Urinary bladder (tissue), 4 donors: ENCODE measurements at places on chromosomes 3 and 15.
A peak's percentile ranks its signal among the peaks of the same experiment; 100 is the strongest.

DNA sequence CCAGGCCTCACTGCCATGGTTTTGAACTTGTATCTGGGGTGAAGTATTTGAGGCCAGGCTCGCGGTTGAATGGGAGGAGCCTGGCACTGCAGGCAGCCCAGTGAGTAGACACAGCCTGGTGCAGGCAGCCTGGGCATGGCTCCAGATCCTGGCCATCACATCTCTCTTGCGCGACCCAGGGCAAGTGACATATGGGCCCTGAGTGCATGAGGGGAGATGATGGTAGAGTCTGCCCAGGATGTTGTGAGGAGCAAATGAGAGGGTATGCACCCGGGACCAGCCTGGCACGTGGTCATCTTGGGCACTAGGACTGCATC is 103.5 kb downstream of the TBC1D2B start:
- no peak for DNase-seq

GRCh38 chr3:59659755-59660154 is 609.9 kb upstream of the CFAP20DC start:
- DNase-seq, result no peak

DNA sequence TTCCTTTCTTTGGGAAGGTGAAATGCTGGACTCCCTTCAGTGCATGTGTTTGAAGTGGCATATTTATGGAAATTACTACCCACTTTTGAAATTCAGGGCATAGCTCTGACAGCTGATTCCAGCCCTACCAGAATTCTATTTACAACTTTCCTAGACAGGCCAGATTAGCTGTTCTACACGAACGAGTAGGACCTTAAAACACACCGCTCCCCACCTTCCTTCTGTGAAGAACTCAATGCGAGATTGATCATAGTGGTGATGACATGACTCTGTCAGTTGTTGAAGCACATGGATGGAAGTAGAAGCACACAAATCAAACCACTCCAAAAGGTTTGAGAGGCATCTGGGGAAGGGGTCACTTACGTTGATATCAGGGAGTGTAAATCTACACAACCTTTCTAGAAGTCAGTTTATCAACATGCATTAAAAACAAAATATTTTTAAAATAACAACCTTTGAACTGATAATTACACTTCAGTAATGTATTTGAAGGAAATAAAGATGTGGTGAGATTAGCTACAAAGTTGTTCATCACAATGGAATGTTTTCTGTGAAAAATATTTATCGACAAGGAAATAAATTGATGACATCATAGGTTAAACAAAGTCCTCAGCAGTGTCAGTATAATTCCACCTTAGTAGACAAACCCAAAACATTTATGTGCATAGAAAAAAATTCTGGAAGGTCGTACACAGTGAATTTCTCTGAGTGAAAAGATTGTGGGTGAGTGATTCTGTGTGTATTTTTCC is 29.8 kb downstream of the RARB start:
- no peak for DNase-seq

GRCh38 chr15:85642693-85643066 is 152.0 kb downstream of the KLHL25 start:
- DNase-seq, result peak; percentile 67

- no peak for DNase-seq
Observed at GRCh38 chr3:188491276-188491687, 337.3 kb downstream of the LPP start.
